ENCODE measurements at places on chromosomes 1 and 21. TPM values are rescaled to one million over a fixed set of nuclear protein-coding genes. Genes with fewer than 3 reads are reported as not detected.

- no peak overlapping the region for H3K4me3 ChIP-seq
- no peaks in the 10 kb centered on the region for H3K4me1 ChIP-seq
- no peaks in the 10 kb centered on the region for H3K36me3 ChIP-seq
- DNase-seq, result no peak
- no peaks in the 10 kb centered on the region for H3K27me3 ChIP-seq
Observed at GRCh38 chr1:211915924-211916323, 85.4 kb upstream of the LPGAT1 start.

GRCh38 chr1:43270421-43271095 is 775 bp downstream of the TMEM125 start:
- H3K36me3 ChIP-seq, result no peaks in the 10 kb centered on the region
- DNase-seq, result peak; percentile 79
- peaks cover 7% of the 10 kb centered on the region for H3K4me1 ChIP-seq

DNA sequence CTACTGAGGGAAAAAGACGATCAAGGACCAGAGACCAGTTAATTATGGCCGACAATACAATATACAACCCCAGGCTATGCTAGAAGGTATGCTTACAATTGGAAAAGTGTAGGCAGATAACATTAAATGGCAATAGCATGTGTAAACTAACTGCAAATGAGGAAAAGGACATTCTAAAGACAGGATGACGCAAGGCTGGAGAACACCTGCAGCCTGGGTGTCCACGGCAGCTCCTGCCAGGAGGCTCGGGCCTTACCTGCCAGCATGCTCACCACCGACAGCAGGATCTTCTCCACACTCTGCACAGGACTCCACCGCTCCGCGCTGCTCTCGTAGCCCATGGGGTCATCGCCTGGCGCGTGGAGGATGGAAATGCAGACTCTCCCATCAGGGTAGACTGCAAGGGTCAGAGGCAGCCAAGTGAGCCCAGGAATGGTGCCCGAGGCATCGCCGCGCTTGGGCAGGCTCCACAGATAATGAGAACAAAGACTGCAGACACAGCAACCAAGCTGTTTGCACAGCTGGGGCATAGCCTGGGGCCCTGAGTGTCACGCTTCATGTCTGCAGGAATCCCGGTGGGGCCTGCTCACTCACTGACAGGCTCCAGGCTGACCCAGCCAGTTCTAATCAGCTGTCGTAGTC is 28.2 kb downstream of the UBE2G2 start:
- DNase-seq, result peak; percentile 94
- peaks cover 3% of the 10 kb centered on the region for H3K4me1 ChIP-seq
- peaks cover 26% of the 10 kb centered on the region for H3K36me3 ChIP-seq
- H3K27me3 ChIP-seq, result no peaks in the 10 kb centered on the region

- H3K27ac ChIP-seq, result no peak overlapping the region
- no peaks in the 10 kb centered on the region for H3K4me1 ChIP-seq
- H3K4me3 ChIP-seq, result no peak overlapping the region
- no peak for DNase-seq
- no peaks in the 10 kb centered on the region for H3K27me3 ChIP-seq
- H3K36me3 ChIP-seq, result no peaks in the 10 kb centered on the region
Observed at GRCh38 chr21:26057477-26058170, 112.9 kb downstream of the APP start.

- no peaks in the 10 kb centered on the region for H3K27me3 ChIP-seq
- H3K36me3 ChIP-seq, result no peaks in the 10 kb centered on the region
- no peak overlapping the region for H3K4me3 ChIP-seq
- DNase-seq, result no peak
- H3K27ac ChIP-seq, result no peak overlapping the region
- H3K4me1 ChIP-seq, result no peaks in the 10 kb centered on the region
Observed at GRCh38 chr1:221594576-221594975, 147.3 kb downstream of the DUSP10 start.

- no peak overlapping the region for H3K27ac ChIP-seq
- no peaks in the 10 kb centered on the region for H3K4me1 ChIP-seq
- no peaks in the 10 kb centered on the region for H3K36me3 ChIP-seq
- H3K4me3 ChIP-seq, result no peak overlapping the region
- H3K27me3 ChIP-seq, result no peaks in the 10 kb centered on the region
Observed at GRCh38 chr1:12141163-12141850, 25.5 kb upstream of the TNFRSF1B start.

DNA sequence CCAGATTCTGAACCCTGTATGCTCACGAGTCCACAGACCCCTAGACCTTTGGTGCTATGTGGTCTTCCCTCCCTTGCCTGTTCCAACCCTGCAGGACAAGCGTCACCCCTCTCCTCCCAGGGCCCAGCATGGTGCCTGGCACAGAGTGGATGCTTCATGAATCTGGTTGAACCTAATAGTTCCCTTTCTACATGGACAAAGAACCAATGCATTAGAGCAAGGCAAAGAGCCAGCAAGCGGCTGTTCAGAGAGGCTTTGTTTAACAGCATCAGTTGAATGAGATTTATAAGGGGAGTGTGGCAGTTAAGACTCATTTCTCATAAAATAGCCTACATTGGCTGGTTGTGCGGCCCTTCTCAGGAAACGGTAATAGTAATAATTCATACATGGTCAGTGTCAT is 14.9 kb downstream of the SLC26A9 start:
- no peak overlapping the region for H3K27ac ChIP-seq
- no peaks in the 10 kb centered on the region for H3K27me3 ChIP-seq
- no peaks in the 10 kb centered on the region for H3K36me3 ChIP-seq
- no peak overlapping the region for H3K4me3 ChIP-seq
- no peak for DNase-seq
- H3K4me1 ChIP-seq, result no peaks in the 10 kb centered on the region

- H3K36me3 ChIP-seq, result no peaks in the 10 kb centered on the region
- no peaks in the 10 kb centered on the region for H3K4me1 ChIP-seq
- no peaks in the 10 kb centered on the region for H3K27me3 ChIP-seq
- H3K27ac ChIP-seq, result peak overlapping the region; percentile 65
Observed at GRCh38 chr1:34796990-34797389, 4.2 kb downstream of the GJA4 start.

DNA sequence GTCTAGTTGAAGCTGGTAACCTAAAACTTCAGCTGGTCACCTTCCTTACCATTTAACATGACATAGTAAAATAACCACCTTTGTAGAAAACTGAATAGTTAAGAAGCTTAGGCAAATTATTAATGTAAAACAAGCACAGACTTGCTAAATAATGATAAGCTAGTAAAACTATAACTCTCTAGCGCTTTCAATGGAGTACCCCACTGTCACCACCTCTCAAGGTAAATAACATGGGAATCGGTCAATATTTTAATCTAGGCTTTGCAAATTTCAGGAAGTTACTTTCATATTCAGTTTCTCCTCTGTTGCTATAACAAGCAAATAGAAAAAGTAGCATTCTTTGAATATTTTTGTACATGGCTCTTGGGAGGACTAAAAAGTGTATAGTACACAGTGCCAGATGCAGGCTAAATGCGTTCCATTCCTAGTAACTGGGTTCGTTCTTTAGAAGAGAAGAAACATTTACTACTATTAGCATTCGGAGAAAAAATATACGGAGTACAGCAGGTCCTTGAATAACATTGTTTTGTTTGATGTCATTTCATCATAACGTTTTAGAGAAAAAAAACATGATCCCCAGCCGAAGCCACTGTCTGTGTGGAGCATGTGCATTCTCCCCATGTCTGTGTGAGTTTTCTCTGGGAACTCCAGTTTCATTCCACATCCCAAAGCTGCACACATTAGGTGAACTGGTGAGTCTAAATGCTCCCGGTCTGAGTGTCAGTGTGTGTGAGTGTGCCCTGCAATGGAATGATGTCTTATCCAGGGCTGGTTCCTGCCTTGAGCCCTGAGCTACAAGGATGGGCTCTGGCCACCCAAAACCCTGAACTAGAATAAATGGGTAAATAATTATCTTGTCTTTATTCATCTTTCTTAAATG is 52.5 kb downstream of the EPRS1 start:
- no peak for DNase-seq
- peaks cover 22% of the 10 kb centered on the region for H3K4me1 ChIP-seq
- H3K4me3 ChIP-seq, result peak overlapping the region; percentile 32
- H3K27me3 ChIP-seq, result no peaks in the 10 kb centered on the region
- no peaks in the 10 kb centered on the region for H3K36me3 ChIP-seq

DNA sequence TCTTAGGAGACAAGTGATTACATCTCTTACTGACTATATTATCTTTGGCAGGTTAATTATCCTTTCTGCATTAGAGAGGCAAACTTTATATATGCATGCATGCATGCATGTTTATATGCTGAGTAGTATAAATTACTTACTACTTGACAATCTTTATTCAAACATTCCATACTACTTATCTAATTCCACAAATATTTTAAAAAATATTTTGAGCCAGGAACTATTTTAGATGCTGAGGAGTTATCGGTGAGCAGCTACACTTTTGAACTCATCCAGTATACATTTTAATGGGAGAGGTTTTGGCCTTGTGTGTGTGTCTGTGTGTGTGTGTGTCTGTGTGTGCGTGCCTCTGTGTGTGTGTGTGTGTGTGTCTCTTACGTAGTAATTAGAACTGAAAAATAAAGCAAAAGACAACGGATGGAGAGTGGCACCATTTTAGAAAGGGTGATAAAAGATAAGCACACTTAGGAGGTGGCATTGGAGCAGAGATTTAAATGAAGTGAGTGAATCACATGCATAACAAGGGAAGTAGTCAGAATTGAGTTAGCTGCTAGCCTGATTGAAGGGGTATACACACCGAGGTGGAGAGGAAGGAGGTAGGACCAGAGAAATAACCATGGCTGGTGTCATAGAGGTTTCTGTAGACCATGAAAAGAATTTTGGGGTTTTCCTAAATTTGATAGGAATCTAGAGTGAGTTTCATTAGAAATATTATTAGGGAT is 1488.4 kb downstream of the MRPL39 start:
- no peaks in the 10 kb centered on the region for H3K36me3 ChIP-seq
- DNase-seq, result no peak

DNA sequence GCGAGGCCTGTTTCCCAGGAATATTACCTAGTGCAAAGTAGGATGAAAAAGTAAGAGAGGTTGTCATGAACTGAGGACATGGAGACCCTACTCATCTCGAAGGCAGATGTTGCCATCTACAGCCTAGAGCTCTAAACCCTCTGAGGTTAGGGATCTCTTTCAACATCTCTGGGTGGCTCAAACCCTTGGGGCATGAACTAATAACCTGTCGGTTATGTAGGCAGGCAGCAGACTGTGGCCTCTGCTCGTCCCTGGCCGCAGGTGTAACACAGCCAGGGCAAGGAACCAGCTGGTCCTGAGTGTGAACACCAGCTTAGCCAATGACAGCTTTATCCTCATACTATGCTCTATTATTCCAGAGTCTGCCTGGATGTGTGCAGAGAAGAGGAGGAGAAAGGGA is 13.2 kb downstream of the CAPZB start:
- no peaks in the 10 kb centered on the region for H3K27me3 ChIP-seq
- peak overlapping the region; percentile 45 for H3K27ac ChIP-seq
- no peak for DNase-seq
- H3K4me3 ChIP-seq, result no peak overlapping the region

CRP gene
- total RNA-seq, result not detected

KCND3 gene
- total RNA-seq, result 12.6 TPM

OR2AK2 gene
- total RNA-seq, result not detected

GRCh38 chr1:201706109-201706508 is 122.8 kb upstream of the IPO9 start:
- H3K4me1 ChIP-seq, result peaks cover 7% of the 10 kb centered on the region
- no peaks in the 10 kb centered on the region for H3K27me3 ChIP-seq
- H3K36me3 ChIP-seq, result no peaks in the 10 kb centered on the region
- DNase-seq, result no peak

DNA sequence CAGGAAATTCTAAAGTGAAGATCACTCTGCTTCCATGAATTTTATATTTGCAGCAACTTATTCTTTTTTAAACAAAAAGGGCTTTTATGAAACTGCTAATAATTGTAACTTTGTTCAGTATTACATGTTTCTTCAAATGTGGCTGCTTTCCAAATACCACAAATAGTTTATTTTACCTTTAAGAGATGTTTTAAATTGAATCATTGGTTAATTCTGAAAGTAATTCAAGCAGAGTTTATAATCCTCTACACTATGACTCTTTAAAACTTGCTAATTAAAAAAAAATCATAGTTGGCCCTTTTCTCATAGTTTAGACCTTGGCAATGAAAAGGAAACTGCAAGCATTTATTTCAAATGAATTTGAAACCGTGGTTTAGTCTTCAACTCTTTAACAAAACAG is 59.6 kb downstream of the SDCCAG8 start:
- H3K27ac ChIP-seq, result no peak overlapping the region
- peaks cover 10% of the 10 kb centered on the region for H3K36me3 ChIP-seq
- no peak overlapping the region for H3K4me3 ChIP-seq
- H3K27me3 ChIP-seq, result no peaks in the 10 kb centered on the region

- H3K36me3 ChIP-seq, result no peaks in the 10 kb centered on the region
- peak overlapping the region; percentile 78 for H3K4me3 ChIP-seq
- H3K27ac ChIP-seq, result no peak overlapping the region
- H3K27me3 ChIP-seq, result no peaks in the 10 kb centered on the region
- DNase-seq, result no peak
Observed at GRCh38 chr1:166876540-166876838, 425 bp upstream of the TADA1 start.

- no peaks in the 10 kb centered on the region for H3K4me1 ChIP-seq
- DNase-seq, result no peak
- no peak overlapping the region for H3K4me3 ChIP-seq
- no peaks in the 10 kb centered on the region for H3K36me3 ChIP-seq
- no peaks in the 10 kb centered on the region for H3K27me3 ChIP-seq
Observed at GRCh38 chr1:186683652-186684410, 3.6 kb upstream of the PTGS2 start.

KCNJ15 gene
- 142 TPM for total RNA-seq

DNA sequence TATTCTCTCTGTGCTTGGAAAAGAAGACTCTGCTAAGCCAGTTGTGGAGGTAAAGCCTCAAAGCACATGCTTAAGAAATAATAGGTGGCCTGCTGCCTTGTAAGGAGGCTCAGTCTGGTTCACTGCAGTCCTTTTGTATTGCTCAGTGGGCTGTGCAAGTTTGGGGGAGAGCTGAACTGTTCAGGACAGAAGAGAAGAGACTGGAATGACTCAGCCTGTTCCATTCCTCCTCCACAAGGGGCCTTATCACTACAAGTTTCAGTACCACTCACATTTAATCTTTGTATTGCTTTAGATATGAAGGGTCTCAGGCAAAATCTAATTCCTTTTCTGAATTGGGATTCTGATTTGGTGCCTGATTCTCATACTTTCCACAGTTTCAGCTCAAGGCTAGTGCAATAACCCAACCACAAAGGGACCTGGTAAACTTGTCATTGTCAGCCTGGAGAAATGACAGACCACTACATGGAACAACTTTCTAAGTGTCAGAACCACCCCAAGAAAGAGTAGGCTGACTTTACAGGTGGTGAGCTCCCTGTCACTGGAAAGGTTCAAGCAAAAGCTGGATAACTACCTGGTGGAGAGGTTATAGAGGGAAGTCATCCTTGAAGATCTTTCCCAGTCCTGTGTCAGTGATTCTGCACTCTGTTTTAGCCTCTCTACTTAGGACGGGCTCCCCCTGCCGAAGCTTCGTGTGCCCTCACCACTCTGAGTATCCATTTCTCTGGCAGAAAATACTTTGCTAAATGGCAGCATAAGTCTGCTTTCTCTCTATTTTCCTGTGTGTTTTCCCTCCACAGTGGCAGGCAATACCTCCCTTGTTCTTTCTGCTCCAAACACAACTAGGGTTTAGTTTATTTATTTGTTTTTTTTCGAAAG is 162.9 kb upstream of the GJB5 start:
- no peak overlapping the region for H3K4me3 ChIP-seq
- no peak overlapping the region for H3K27ac ChIP-seq
- no peaks in the 10 kb centered on the region for H3K27me3 ChIP-seq
- DNase-seq, result peak; percentile 11
- no peaks in the 10 kb centered on the region for H3K4me1 ChIP-seq
- H3K36me3 ChIP-seq, result no peaks in the 10 kb centered on the region

Data from kidney (tissue), 22 donors.